ENCODE measurements at places on chromosomes 16 and 17.

- no peak for DNase-seq
Measured at GRCh38 chr16:57690782-57691471, 3.7 kb upstream of the DRC7 start.

DNA sequence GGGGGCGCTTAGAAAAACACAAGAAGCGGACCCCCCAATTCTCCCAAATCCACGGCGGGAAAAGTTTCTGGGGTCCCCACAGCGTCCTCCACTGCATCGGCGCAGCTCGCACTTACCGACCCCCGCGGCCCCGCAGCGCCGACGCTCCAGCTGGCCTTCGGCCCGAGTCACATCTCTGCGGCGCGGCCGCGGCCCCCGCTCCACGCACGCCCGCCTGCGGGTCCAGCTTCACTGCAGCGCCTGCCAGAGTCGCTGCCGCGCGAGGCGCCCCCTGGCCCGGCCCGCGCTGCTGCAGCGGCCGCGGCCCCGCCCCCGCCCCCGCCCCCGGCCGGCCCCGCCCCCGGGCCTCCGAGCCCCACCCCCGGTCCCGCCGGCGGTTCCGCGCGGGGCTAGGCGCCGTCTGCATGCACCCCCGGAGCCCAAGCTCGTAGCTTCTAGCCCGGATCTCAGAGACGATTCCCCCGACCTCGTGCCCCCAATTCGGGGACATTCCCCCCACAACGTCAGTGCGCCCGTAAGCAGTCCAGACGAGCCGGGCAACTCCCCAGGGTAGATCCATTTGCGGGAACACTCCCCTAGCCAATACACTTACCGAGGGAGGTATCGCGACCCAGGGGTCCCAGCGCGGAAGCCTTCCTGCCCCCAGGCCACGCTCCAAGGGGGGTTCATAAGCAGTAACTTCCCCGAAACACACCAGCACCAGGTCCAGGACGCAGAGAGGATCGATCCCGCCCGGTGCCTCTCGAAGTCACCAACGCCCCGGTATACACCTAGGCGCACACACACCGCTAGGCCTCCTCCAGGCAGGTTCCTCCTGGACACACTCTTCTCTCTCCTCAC lies at the start of gene GPRC5B:
TSS of gene GPRC5B (minus strand) at position 238 of the 840 bp plus-strand sequence. CDS start 12,003 bp downstream, outside the sequence.
- DNase-seq: no peak

DNA sequence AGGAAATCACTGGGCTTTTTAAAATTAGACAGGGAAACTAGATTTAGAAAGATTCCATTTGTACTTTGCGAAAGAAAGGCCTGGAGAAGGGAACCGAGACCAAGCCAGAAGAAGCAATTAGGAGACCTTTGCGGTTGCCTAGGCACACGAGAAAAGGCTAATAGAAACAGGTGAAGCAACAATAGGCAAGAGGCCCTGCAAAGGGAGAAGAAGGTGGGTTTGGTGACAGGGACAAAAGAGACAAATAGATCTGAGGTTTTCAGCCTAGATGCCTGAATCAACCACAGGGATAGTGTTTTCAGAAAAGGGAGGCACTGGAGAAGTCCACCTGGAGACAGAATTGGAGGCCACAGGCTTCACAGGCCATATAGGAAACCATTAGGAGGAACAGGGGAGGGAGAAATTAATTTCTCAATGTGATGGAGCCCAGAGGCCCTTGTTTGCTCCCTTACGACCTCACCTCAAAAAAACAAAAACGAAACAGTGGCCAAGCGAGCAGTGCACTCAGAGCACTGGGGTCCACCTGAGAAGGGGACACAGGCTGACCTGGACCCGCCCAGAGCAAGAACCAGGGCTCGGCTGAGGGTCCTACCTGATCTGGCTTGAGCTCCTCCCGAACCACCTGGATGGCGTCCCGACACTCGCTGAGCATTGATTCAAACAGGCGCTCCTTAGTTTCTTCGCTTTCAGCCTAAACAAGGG lies 22.3 kb downstream of the SRP68 start:
- no peak for DNase-seq

- DNase-seq: no peak
Measured at GRCh38 chr16:72999541-73000019, 48.3 kb downstream of the ZFHX3 start.

DNA sequence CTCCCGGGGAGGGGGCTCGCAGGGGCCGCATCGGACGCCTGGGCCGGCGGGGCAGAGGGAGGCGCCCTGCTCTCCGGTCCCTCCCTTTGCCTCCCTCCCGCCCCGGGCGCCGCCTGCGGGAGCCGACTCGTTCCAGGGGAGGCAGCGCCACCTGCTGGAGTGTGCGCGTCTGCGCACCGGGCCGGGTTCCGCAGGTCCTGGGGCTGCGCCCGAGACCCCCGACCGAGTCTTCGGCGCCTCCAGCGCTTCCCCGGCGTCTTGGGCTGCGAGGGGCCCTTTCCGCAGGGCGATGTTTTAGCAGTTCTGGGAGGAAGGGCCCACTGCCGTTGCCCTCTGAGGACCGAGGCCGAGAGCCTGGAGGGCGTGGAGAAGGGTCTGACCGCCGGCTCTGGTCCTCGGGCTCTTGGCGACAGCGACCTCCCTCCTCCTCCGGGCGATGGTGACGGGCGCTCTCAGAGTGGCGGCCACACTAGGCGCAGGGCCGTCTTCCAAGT lies 106.3 kb downstream of the SEC14L1 start:
- DNase-seq: peak; percentile 77

DNA sequence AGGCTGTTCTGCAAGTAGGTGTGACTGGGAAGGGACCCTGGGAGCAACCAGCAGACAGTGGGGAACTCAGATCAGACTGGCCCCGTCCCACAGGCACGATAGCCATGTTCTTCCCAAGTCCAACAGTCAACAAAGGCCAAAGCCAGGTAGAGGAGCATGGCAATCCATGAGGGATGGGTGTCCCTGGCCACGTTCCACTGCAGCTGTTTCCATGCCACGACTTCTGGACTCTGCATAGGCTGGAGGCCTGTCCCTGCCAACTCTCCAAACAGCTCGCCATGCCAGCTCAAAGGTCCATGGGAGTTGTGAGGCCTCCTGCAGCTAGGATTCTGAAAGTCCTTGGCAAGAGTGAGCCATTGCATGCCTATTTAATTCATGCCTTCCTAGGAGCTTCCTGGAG lies 459.8 kb downstream of the CDH8 start:
- DNase-seq: no peak

- no peak for DNase-seq
Measured at GRCh38 chr17:60086818-60087591, 8.3 kb upstream of the HEATR6 start.

- DNase-seq: no peak
Measured at GRCh38 chr16:23055481-23055880, 93.8 kb downstream of the USP31 start.

GRCh38 chr17:59415397-59415796 lies 83.9 kb downstream of the YPEL2 start:
- DNase-seq: no peak

GRCh38 chr17:56681561-56682266 lies 88.2 kb downstream of the NOG start:
- peak; percentile 99 for DNase-seq

- no peak for DNase-seq
Measured at GRCh38 chr17:18324140-18325050, 9.3 kb downstream of the SMCR8 start.

DNA sequence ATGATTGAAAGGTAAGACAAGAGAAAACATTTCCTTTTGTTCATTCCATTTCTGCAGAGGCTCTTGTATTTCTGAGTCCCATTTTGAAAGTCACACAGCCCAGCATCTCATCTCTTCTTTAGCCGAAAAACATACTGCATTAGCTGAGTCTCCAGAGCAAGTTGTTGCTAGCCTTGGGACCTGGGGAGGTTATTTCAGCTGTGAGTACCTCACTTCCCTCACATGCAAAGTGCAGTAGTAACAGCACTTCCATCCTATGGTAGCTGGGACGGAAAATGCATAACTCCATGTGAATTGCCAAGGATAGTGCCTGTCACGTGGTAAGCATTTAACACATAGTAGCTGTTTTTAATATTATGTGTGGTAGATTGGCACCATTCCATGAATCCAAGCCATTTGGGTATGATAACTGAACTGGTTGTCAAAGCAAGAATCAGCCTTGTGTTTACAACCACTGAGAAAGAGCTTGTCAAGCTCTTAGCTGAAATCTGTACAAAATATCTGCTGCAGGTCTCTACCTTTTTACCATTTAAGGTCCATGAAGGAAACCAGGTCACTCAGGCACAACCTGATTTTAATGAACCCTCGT lies 345.7 kb downstream of the CDH13 start:
- DNase-seq: no peak

GRCh38 chr16:80804056-80804525 lies 307 bp downstream of the CDYL2 start:
- no peak for DNase-seq

DNA sequence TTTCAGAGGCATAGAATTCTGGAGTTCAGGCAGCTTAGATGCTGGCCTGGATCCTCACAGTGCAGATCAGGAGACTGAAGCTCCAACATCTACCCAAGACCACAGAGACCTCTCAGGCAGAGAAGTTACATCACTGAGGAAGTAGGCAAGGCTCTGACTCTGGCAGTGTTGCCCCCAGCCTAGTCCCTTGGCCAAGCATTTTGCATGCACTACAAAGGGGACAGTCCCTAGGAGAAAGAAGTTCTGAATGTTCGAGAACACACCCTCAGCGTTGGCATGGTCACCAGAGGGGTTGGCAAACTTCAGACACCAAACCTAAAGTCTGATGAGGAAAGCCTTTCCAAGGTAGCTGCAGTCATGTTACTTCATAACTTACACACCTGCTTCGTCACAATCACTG lies 2.5 kb downstream of the RANBP10 start:
- DNase-seq: no peak

GRCh38 chr16:86562356-86562755 lies 4.3 kb upstream of the FOXC2 start:
- no peak for DNase-seq

DNA sequence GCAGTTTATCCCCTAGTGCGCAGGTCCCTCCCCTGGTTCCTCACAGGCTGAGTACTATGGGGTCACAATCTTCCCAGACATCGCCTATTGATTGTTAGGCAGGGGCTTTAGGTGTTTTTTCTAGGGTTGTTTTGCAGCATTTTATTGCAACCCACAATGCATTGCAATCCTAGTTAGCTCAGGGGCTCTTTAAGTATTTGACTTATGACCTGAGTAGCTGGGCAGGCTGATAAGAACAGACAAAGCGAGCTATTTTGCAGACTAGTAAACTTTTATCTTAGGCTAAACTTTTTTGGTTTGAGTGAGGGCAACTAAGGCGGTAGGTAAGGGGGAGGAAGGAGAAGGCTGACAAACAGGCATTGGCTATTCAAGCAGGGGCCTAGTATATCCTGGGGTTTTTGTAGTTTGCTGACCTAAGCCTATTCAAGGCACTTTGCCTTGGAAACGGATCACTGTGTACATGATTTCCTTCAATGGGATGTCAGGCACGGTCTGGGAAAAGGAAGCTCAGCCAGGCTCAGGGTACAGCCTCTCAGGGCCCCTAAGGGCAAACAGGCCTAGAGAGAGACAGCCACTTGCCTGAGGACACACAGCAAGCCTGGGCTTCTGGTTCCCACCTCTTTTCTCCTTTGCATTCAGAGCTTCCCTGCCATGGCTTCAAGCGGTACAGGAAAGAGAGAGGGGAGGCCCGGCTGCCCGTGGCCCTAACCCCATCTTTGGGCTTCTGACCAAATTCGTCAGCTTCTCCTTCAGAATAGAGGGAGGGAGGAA lies 6.4 kb downstream of the DRC7 start:
- no peak for DNase-seq

DNA sequence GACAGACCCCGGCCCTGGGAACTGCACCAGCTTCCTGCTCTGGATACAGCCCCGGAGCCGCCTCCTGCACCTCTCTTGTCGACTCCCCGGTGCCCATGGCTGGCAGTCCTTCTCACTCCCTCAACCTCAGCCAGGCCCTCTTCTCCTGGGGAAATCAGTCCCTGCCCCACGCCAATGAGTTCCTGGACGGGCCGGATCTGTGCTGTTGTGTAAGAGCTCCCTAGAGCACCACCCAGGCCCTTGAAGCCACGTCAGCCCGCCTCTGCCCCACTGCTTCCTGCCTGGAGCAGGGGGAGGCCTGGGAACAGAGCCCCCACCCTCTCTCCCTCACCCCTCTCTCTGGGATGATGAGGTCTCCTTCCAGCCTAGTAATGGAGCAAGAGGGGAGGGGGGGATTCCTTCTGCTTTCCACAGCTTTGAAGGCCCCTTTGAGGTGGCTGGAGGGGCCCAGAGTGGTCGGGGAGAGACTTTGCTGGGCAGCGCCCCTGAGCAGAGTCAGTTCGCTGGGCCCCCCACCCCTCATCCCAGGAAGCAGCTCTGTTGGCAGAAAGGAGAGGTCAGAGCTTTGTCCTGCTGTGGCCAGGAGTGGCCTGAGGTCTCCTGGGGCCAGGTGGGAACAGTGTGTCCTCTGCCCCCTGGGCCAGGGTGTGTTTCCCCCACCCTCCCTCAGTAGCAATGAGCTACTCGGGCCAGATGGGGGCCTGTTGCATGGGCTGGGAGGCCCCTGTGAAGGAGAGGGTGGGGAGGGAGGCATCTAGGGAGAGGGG lies 3.8 kb downstream of the PRR29 start:
- no peak for DNase-seq

GRCh38 chr16:65414284-65414984 lies 292.6 kb upstream of the CDH11 start:
- DNase-seq: no peak

DNA sequence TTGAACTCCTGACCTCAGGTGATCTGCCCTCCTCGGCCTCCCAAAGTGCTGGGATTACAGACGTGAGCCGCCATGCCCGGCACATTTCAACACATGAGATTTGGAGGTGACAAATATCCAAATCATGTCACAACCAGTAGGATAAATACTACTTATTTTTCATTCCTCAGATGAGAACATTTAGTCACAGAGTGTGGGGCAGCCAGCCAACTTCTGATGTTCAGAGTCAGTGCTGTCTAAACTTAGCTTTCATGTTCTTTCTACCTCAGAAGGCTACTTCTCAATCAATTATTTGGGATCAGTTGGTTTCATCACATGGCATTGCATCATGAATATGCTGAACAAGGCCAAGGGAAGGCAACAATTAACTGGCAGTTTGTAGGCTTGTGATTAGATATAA lies 134.5 kb downstream of the CDH13 start:
- no peak for DNase-seq
